Cardiac septum (tissue), 1 donor: ENCODE measurements at places on chromosomes 3 and 15. TPM values are rescaled to one million over a fixed set of nuclear protein-coding genes. Genes with fewer than 3 reads are reported as not detected.
A peak's percentile ranks its signal among the peaks of the same experiment; 100 is the strongest.

GRCh38 chr3:156207802-156208685 lies 87.7 kb downstream of the KCNAB1 start:
- DNase-seq, result no peak

DNA sequence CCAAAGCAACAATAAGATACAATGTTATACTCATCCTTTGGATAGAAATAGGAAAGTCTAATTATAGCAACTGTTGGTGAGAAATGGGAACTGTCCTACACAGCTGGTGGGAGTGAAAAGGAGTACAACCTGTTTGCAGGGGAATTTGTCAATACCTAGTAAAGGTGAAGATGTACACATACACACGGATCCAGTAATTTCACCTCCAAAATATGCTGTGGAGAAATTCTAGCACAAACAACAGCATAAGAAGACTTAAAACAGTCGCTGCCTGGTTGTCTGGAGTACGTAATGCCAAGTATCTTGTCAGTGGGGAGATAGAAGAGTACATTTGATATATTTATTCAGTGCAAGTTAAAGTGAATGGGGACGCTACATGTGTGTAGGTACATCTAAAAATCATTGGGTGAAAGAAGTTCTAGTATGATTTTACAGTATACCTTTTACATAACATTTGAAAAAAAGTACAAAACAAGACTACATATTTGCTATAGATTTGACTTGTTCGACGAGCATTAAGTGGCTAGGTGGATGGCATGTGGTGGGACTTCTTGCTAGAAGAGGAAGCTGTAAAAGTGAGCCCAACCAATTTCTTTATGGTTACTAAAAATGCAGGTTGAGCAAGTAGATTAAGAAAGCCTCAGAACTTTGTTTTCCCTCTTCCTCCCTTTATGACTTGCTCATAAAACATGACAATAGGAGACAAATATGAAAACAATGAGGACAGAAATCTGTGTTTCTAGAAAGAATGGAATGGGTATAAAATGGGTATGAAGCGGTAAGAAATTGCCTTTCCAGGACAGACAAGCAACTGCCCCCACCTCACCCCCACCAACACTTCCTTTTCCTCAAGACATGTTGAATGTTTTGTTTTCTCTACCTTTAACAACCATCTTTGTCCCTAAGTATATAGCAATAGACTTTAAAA lies 50.2 kb upstream of the CCR4 start:
- DNase-seq, result no peak

ZBBX gene
- total RNA-seq, result 0.78 TPM

GRCh38 chr3:158801201-158801600 lies 653 bp upstream of the MFSD1 start:
- no peak for DNase-seq

TTLL13 gene
- 0.16 TPM for total RNA-seq

GRCh38 chr3:126858401-126858800 lies 124.5 kb upstream of the PLXNA1 start:
- no peak for DNase-seq

DNA sequence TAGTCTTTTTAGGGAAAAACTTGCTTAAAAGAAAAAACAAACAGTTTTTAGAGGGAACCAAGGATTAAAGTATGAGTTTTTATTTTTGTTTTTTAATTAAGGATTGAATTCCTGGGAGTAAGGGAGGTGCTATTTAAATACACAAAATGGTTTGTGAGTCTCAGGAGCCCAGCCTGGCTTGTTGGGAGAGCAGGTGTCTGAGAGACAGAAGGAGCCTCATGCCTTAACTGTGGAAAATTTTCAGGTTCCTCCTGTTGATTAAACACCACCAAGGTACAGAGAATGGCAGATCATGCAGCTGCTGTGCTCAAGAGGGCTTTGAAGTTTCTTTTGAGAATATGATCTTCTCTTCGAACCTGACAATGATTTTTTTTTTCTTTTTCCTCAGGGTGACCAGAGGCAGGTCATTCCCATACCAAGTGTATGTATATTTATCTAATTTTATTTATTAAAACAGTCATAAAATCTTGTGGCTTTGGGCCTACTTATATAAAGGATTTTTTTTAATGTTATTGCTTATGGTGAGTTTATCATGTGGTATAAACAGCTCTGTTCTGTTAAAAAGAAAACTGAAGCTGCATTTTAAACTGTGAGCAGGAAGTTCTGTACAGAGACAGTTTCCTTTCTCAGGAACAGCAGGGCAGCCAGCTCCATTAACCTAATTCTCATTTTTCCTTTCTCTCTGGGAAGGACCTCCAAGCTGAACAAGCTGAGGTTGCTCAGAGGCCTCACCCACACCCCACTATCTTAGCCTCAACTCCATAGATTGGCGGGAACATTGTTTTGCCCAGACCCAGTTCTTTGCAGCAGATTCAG lies 33.7 kb upstream of the VILL start:
- no peak for DNase-seq

- DNase-seq, result no peak
Observed at GRCh38 chr15:81166636-81167305, 29.9 kb upstream of the IL16 start.

- DNase-seq, result peak; percentile 82
Observed at GRCh38 chr3:136818769-136819391, at the start of gene SLC35G2. Gene SLC35G2, plus strand, starts transcription at chr3:136819126. Its CDS starts 35,335 bp downstream, at chr3:136854461.

GCSAM gene
- total RNA-seq, result not detected

ECE2 gene
- 0.19 TPM for total RNA-seq

DNA sequence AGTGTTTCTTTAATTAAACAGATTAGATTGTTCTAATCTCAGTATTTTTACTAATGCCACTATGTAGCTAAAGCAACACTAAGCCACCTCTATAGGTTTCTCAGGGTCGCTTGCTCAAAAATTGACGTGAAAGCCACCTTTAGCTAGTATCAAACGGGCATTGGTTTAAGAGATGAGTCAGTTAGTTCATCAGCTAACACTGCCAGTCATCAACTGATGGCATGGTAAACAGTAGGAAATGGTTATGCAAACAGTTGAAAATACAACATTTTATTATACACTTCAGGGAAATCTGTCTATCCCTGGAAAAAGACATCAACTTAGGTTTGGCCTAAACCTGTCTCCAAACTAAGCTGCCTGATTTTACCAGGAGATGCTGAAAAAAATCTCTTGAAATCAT lies 582.3 kb upstream of the NAALADL2 start:
- no peak for DNase-seq

DNA sequence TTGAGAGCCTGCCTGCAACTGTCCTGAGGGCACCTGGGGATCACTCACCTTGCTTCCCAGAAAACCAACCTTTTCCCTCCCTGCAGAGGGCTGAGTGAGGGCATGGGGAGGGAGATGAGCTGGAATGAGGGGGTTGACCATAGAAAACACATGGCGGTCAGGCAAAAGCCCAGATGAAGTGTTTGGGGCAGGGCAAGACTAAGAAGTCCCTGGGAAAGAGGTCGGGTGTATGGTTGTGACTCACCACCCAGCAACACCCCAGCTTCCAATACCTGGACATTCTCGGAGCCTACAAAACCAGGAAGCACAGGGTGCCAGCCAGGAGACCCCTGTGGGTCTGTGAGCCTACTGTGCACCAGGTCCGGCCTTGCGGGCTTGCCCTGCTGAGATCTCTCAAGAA lies 95.3 kb upstream of the ATP2B2 start:
- DNase-seq, result no peak

DNA sequence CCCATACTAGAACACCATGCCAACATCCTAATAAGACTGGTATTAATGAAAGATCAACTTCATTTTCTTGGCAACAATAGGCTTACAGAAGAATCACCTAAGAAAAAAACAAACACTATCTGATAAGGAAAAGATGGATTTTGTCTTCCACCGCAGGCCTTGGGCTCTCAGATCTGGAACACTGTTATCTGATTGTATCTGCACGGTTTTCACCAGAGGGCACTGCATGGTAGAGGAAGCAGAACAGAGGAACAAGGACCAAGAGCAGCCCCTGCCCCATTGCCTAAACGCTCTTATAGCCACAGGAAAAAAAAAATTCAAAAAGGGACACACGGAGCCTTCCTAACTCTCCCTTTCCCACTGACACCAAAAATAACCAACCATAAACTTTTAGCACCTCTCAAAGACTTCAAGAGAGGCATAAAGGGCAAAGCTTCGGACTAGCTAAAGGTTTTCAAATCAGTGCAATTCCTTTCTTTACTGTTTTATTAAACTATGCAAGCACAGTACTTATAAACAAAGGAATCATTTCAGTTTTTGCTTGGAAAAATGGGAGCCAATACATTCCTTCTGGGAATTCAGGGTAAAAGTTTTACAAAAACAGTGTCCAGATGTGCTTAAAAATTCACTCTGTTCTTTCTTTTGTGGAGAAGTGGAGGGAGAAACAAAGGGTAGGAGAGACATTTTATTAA lies 23.3 kb downstream of the IL17RD start:
- no peak for DNase-seq

DNA sequence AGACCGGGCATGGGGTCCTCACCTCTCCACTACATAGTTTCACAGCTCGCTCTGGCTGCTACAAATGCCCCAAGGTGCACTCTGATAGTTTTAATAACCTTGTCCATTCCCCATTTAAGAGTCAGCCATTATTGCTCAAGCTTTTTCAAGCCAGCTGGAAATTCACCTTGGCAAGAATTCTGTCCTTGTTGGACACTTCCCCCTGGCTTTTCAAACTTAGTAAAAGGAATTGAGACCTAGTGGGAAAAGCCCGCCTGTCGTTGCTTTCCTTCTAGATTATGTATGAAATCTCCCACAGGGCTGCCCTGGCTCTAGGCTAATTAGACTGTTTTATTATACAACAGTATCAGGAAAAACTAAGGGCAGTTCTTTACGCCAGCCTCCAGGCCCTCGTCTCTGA lies 293.7 kb upstream of the GADL1 start:
- no peak for DNase-seq

TMEM87A gene
- total RNA-seq, result 21.0 TPM

DNA sequence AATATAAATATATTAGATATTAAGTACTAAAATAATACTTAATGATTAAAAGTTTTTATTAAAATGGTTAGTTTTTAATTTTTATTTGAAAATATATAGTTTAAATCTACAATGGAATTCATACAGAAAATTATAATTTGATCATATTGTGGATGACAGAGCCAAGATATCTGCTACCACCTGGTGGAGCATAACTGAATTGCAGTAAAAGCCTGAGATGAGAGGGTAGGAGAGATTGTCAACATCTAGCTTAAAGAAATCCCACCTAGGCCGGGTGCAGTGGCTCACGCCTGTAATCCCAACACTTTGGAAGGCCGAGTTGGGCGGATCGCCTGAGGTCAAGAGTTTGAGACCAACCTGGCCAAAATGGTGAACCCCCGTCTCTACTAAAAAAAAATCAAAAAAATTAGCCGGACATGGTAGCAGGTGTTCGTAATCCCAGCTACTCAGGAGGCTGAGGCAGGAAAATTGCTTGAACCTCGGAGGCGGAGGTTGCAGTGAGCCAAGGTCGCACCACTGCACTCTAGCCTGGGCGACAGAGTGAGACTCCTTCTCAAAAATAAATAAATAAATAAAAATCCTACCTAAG lies 25.1 kb upstream of the CSTA start:
- DNase-seq, result no peak

GOLGA8K gene
- total RNA-seq, result 0.83 TPM

DNA sequence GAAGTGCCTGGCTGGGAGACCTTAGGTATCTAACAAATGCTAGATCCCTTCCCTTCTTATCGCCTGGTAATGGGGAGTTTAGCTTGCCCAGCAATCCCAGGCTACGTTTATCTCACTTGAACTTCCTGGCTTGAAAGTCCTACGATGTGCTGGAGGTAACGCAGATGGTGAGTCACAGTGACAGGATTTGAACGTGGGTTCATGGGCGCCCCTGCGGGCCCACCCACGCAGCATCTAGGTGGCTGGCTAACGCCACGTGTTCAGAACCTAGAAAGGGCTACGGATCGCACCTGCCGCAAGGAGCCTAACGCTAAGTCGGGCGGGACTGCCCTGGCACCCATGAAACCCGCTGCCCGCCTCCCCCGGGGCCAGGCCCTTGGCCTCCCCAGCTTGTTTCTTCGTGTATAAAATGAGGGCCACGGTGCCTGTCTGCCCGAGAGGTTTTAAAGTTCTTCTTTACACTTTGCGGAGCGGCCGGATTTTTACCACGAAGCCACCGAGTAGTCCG lies 600 bp upstream of the USP3 start:
- peak; percentile 82 for DNase-seq

DNA sequence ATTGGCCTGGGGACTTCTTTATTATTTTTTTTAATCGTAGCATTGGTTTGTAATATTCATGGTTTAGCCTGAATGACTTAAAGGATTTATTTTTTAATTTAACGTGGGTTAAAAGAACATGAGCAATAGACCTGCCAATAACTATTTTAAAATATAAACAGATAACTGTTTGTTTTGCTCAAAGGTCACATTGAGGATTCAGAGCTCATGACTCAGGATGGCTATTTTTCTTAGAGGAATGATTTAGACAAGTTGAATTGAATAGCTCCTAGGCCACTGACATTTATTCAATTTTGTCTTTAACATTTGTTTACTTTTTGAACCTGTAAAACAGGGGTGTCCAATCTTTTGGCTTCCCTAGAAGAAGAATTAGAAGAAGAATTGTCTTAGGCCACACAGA lies 68.5 kb downstream of the ITPR1 start:
- no peak for DNase-seq

DNA sequence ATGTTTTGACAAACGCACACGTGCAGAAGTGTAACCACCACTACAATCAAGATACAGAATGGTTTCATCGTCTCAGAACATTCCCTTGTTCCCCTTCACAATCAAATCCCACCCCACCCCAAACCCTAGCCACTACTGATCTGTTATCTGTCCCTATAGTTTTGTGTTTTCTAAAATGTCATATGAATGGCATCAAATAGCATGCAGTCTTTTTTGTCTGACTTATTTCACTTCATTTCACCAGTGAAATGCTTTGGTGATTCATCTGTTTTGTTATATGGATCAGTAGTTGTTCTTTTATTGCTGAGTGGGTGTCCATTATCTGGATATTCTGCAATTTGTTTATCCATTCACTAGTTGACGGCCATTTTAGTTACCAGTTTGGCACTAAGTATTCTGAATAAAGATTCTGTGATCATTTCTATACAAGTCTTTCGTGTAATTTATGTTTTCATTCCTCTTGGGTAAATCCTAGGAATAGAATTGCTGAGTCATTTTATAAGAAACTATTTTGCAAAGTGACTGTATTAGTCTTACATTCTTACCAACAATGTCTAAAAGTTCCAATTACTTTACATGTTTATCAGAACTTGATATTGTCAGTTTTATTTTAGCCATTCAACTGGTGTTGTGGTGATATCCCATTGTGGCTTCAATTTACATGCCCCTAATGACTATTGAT lies 232.8 kb downstream of the CLSTN2 start:
- no peak for DNase-seq

- DNase-seq, result no peak
Observed at GRCh38 chr15:31752905-31753304, 277.4 kb upstream of the CHRNA7 start.

- DNase-seq, result no peak
Observed at GRCh38 chr3:1269808-1270207, 177.0 kb downstream of the CNTN6 start.

- no peak for DNase-seq
Observed at GRCh38 chr3:146189519-146190173, 28.7 kb upstream of the PLOD2 start.

HTR3E gene
- not detected for total RNA-seq

DNA sequence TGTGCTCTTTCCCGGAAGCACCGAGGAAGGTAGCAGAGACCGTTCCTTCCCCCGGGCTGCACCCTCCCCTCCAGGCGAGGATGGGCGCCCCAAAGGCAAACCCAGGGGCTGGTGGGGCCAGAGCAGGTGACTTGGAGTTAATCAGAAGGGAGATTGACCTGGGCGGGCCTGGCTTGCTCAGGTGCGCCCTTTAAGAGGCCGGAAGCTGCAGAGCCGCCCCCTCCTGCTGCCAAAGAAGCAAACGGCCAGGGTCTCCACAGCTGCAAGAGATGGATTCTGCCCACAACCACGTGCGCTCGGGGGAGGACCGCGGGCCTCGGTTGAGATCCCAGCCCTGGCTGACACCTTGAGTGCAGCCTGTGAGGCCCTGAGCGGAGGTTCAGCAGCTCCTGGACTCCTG lies 218.2 kb upstream of the NAALADL2 start:
- no peak for DNase-seq

HRG gene
- total RNA-seq, result not detected
